Mesenteric fat pad (tissue), 1 donor: ENCODE measurements at places on chromosomes 7 and 10.

- DNase-seq = no peak
Measured at GRCh38 chr7:48033922-48034321, 1.4 kb upstream of the C7orf57 start.

DNA sequence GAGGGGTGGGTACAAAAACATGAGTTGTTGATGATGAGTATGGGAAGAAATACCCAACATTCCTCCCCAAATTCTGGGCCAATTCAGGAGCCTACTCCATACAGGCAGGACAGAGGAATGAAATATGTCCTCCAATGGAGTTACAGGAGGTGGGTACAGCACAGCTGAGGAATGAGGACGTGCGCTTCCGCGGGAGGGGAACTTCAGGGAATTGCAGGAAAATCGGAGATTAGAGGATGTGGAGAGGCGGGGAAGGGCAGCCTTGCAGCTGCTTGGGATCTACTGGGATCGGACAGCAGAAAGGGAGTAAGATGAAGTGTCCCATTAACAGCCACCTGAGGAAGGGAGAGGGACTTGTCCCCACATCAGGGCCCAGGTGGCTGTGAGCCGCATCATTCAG, 50.2 kb downstream of the PDIA4 start:
- no peak for DNase-seq

DNA sequence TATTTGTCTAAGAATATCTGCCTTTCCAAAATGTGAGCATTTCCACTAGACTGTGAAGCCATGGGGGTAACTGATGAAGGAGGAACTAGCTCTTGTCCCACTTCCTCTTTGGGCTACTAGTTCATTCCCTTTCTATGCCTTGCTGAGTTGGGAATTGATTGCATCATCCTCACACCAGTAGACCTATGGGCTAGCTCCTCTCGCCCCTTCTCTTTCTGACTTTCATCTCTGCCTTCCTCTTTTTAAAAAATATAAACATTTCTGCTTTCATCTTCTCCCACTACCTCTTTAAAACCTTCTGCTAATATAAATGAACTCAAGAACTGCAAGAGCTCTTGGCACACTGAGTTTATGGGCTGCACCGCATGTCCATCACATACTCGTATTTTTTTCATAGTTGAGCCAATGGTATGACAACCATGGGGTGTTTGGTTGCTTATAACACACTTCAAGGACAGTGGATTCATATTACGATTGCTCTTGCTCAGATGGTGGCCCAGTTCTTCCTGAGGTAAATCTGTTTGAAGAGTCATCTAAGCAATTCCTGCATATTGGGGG, 182.0 kb downstream of the REEP3 start:
- no peak for DNase-seq

DNA sequence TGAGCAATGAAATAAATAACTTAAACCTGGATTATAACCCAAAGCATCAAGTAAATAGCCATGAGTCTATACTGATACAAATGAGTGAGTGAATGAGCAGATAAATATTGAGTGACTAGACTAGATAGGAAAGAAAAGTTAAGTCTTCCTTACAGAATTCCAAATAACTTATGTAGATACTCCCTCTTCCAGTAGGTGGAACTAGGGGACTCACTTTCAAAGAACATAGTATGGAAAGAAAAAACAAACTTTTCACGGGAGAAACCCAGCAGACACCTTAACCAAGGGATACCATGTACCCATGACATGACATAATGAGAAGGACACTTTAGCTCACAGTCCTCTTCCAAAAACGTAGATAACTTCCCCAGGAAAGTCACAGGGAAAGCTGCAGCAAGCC, 32.2 kb downstream of the CSGALNACT2 start:
- DNase-seq = no peak

DNA sequence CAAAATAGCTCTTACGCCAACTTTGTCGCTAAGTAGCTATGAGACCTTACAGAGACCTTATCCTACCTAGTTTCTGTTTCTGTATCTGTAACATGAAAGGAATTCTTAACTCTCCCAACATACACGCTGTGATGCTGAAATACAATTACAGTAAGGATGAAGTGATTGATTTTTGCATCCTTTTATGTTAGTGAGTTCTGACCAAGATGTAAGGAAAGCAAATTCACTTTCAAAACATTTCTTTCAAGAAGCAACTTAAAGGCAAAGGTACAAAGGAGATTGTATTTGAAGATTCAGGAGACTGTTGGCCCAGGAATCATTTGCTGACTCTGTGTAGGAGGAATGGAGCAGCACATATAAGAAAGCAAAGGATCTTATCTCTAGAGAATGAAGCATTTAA, 7.1 kb upstream of the ANK3 start:
- no peak for DNase-seq

- DNase-seq = no peak
Measured at GRCh38 chr7:51569176-51569575, 252.6 kb upstream of the COBL start.

- DNase-seq = no peak
Measured at GRCh38 chr10:45596526-45596925, 76.0 kb downstream of the ZFAND4 start.

DNA sequence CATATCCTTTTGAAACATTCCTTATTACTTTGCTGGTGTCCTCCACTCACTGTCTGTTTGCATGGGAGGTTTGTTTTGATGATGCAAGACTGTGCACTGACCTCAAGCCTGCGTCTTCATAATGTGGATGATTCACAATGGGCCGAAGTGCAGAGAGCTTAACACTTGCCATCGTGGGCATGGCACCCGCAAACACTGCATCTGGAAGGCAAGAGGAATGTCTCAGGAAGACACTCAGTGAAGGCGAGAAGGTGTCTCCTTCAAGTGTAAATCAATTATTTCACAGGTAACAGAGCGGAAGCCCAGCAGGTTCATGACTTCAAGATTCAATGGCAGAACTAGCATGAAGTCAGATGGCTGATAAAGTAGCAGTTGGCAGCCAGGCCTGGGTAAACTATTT, 98.1 kb downstream of the DPY19L1 start:
- DNase-seq = no peak

GRCh38 chr7:115352375-115352774, 430.5 kb downstream of the MDFIC start:
- DNase-seq = no peak

DNA sequence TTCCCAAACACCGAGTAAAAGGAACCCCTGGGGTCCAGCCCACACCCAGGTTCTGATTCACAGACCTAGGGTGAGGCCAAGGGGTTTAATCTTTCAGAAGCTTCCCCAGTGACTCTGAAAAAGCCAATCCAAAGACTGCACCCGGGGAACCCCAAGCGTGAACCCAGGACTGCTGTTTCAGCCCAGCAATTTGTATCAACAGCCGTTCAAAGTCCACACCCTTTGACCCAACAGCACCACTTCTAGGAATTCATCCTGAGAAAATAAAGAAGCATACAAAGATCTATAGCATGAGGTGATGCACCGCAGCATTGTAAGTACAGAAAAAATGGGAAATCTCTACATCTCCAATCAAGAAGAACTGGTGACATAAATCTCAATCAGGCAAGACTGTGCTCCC, 24.4 kb downstream of the DLG5 start:
- no peak for DNase-seq

GRCh38 chr7:75875113-75876080, 3.4 kb upstream of the RHBDD2 start:
- DNase-seq = no peak

DNA sequence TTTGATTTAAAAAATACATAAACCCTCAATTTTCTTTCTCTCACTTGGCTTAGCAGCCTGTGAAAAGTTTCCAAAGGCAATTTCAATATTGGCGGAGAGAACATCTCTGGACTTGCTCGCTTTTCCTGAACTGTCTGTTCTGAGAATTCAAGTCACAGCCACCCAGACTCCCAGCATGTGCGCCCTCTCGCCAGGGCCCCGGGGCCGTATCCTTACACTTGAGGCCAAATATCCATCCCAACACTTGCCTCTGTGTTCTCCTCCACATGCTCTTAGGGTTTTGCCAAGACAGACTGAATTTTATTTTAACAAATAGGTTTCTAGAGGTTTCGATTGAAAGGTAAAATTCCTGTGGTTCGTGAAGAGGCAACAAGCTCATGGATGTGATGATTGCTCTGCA, 111.5 kb upstream of the GPR26 start:
- DNase-seq = no peak

DNA sequence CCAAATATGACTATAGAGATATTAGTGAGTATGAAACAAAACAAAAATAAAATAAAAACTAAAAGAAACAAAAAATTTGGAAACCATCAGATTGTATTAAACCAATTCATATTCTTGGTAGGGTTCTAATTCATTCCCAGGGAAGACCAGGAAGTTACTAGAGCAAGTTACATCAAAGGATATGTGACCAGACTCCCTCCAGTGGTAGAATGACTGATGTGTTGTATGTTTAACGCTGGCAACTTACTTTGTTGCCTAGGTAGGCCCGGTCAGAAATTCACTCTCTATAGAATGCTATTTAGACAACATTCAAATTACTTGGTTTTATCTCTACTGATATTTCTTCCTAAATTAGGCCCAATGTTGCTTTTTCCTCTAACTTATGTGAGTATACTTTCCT, 5.2 kb downstream of the PHYHIPL start:
- no peak for DNase-seq

- no peak for DNase-seq
Measured at GRCh38 chr7:37320140-37320847, 128.4 kb downstream of the ELMO1 start.

DNA sequence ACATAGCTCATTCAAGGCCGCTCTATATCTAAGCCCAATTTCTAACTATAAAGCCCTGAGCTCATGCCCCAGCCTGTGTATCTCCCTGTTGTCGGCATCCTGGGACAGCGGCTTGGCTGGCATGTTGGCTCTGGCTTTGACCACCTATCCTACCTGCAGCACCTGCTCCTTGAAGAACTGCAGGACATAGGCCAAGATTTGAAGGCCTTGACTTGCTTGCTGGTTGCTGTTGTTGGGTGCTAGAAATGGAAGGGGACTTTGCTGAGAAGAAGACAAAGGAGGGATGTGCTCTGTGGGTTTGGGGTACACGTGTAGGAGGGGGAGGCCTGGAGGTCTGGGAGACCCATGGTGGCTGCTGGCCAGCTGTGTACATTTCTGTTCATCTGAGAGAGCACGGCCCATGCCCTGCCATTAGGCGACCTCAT, 11.1 kb downstream of the PNLIPRP2 start:
- DNase-seq = peak; percentile 57

DNA sequence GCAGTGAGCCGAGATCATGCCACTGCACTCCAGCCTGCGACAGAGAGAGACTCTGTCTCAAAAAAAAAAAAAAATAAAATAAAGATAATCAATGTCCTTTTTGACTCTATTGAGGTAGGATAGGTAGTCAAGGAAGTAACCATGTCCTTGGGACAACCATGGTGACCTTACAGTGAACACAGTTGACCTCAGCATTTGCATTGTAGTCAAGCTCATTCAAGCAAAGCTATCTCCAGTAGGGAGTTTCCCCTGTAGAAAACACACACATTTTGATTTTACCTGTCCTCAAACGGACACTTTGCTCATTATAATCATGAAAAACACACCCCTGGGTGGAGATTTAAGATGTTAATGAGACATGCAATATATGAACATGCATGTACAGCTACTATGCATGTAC, 171.7 kb downstream of the KIF20B start:
- no peak for DNase-seq

GRCh38 chr7:104529567-104529966, 201.2 kb downstream of the LHFPL3 start:
- no peak for DNase-seq

DNA sequence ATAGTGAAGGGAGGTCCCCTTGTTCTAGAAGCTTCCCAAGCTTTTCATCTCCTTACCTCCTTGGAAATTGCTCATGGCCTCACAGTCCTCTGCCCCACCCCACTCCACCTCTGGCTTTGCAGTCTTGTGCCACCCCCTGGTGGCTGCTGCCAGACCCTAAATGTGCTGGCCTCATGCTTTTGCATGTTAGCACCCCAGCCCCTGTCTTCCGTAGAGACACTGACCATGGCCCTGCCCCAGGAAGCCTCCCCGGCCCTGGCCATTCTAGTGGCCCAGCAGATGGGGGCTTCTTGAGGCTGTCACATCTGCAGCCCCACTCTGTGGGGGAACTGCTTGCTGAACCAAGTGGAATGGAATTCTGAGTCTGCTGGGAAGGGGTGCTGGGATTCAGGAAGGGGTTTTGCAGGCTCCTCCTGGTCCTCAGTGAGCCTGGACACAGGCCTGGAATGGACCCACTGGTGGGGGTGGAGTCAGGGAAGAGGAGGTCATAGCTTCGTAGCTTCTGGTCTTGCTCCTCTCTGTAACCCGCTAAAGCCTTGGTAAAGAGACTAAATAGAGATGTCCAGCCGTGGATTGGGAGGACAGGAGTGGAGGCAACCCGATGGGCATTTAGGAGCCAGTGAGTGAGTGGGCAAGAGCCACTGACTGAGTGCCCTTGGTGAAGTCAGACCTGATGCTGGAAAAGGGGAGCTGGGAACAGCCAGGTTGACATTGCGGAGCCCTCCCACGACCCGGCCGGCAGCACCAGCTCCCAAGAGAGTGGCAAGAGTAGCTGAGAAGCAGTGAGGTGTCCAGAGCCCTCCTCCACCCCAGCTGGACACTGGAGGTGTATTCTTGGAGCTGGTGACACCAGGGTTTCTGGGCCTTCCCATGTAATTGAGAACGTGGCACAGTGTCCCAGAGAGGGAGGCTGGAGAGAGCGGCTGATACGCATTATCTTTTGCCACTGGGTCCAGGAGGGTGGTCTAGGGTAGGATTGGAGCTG, 20.9 kb downstream of the RAMP3 start:
- DNase-seq = peak; percentile 85

DNA sequence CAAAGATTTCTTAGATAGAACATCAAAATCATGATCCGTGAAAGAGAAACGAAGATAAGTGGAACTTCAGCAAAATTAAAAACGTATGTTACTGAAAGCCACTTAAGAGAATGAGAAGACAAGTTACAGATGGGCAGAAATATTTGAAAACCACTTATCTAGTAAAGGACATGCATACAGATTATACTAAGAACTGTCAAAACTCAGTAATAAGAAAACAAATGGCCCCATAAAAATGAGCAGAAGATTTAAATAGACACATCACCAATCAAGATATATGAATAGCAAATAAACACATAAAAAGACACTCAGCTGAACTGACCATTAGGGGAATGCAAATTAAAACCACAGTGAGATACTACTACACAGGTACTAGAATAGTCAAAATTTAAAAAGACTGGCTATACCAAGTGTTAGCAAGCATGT, 343.7 kb downstream of the PTEN start:
- no peak for DNase-seq

GRCh38 chr7:37045681-37046179, 321.4 kb upstream of the AOAH start:
- DNase-seq = no peak
